CD4-positive, alpha-beta T cell treated with Interleukin-21 for 1 hour (primary cell): ENCODE measurements at places on chromosomes 5 and 9.

DNA sequence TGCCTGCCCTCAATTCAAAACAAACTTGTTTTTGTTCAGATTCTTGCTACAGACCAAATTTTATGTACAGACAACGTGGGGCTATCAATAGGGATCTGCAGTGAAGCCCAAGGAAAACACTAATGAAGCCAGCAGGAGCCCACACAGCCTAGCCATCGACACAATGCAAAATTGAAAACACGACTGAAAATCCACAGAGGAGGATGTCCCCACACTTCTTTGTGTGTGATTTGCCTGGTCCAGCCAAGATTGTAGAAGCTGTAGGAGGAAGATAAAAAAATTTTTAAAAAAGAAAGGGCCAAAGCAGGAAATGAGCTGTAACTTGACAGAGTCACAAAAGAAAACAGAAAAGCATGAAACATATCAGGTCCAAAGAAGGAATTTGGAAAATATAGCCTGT, 34.8 kb downstream of the HTR4 start:
- DNase-seq = no peak

GRCh38 chr5:57887851-57888621, 405.4 kb upstream of the ACTBL2 start:
- DNase-seq = no peak

DNA sequence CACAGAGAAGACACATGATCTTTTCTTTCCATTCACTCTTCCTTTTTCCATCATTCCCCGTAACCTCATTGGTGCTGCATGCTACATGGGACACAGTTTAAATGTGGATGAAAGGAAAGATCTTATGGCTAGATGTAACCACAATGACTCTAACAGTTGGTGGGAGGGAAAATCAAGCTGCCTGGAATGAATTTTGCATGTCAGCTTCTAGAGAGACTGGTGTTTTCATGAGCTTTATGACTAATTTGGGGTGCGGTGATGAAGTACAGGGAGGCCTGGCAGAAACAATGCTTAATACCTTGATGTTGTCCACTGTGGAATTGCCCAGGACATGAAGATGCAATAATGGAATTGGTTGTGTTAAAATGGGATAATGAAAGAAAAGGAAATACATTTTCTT, 55.9 kb upstream of the MYO10 start:
- no peak for DNase-seq

- no peak for DNase-seq
Observed at GRCh38 chr5:4804691-4805360, 335.3 kb upstream of the ADAMTS16 start.

DNA sequence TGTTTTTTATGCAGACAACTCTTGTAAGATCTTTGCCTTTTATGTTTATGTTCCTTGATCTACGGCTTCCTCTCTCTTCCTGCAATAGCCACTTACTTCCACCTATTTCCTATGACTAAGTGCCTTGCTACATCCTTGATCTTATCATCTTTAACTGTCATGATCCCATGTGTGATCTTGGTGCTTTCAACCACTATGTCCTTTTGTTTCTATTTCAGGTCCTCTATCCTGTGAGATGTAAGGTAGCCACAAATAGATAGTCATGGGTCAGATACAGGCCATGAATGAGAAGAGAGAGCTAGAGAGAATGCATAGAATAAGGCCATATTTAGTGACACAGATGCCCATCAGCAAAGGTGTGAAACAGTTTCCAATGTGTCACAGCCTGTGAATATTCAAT, 243.6 kb upstream of the HAPLN1 start:
- DNase-seq = no peak

DNA sequence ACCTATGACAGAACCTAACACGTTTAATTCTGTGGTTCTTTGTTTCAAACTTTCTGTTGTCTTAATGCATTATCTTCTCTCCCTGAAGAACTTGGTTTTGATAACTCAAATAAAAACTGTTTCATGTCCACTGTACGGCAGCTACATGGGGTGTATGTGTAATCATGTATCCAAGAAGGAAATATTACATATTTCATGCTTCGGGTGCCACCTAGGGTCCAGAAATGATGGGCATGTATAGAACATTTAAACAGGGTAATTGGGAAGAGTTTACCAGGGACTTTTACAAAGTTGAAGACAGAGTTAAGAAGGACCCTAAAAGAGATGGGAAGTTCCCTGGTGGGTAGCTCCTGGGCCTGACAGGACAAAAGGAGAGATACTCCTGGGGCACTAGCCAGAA, 291.3 kb downstream of the FBXL7 start:
- DNase-seq = no peak

DNA sequence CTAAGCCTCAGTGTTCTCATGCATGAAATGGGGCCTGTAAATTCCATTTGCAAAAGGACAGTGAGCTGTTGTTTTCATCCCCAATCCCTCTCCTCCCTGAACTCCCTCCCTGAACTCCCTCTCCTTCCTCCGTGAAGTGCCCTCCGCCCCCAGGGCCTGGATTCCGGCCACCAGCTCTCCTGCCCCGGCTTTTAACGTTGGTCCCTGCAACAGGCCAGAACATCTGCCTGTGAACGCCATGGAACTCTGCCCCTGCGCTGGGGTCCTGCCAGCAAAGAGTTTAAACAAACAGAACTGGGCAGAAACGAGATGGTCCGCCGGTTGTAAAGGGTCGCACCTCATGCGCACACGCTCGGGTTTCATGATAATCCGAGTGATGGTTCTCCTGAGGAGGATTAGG, 62.4 kb downstream of the SMIM23 start:
- no peak for DNase-seq

DNA sequence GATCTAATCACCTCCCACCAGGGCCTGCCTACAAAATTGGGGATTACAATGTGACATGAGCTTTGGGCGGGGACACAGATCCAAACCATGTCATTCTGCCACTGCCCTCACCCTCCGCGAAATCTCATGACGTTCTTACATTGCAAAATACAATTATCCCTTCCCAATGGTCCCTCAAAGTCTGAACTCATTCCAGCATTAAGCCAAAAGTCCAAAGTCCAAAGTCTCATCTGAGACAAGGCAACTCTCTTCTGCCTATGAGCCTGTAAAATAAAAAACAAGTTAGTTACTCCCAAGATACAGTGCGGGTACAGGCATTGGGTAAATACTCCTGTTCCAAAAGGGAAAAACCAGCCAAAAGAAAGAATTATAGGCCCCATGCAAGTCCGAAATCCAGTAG, 14.6 kb upstream of the PCDHAC2 start:
- DNase-seq = no peak

GRCh38 chr5:132008961-132009680, 2.3 kb downstream of the ACSL6 start:
- no peak for DNase-seq

- DNase-seq = no peak
Observed at GRCh38 chr9:101225271-101225670, 159.5 kb downstream of the BAAT start.

- no peak for DNase-seq
Observed at GRCh38 chr5:171513591-171513990, 94.1 kb downstream of the FGF18 start.

DNA sequence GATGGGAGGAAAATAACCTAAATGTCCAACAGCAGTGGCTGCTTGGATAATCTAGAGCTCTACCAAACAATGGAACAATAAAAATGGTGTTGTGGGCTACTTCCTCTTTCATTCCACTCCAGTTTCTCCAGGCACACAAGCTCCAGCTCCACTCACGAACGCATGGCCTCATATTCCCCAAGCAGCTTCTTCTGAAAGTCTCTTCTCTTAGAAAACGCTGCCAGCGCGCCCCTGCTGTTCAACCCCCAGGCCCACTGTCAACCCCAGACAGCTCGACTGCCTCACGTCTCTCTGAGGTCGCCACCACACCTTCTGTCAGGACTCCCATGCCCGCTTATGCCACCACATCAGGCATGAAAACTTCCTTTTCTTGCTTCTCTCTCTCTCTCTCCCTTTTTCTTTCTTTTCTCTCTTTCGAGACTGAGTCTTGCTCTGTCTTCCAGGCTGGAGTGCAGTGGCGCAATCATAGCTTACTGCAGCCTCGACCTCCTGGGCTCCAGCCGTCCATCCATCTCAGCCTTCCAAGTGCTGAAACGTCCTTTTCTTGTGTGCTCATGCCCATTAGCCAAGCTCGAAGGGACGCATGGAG, 16.2 kb downstream of the OR2V2 start:
- DNase-seq = no peak

GRCh38 chr9:109974918-109975276, 194.9 kb downstream of the PALM2AKAP2 start:
- DNase-seq = no peak

DNA sequence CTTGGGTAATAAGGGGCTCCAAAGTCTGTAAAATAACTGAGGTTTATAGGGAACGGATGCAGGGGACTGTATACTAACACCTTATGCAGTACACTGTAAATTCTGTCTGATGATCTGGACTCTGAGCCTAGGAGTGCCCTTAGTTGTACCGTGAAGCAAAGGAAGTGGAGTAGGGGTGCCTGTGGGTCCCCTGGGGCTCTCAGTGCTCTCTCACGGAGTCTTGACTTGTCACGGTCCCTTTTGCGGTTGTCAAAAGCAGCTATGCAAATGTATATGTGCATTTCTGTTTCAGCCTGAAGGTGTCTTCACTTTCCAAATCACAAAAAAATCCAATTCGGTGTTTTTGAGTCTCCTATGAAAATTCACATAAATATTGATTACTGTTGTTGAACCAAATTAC, 17.8 kb downstream of the DMRT1 start:
- no peak for DNase-seq

DNA sequence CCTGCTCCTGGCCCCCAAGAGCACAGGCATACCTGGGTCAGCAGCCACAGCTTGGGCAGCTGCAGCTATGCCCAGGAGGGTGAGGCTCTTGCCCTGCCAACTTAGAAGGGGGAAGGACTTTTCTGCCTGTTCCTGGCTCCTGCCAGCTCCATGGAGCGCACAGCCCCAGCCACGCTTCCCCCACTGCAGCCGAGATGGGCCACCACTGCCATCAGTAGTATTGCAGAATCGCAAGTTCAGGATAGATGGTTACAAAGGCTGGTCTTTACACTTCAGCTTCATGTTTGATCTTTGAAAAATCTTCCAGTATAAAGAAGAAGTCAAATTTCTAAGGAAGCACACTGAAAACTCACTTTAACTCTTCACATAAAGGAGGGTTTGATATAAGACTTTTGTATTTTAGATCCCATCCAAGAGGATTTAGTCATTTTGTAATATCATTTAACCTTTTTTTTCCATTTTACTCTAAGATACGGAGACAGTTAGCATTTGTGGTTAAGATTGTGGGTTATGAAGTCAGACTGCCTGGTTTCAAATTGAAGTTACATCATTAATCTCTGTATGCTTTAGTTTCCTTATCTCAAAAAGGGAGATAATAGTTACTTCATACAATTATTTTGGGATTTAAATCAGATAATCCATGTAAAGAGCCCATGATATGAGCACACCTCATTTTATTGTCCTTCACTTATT, 81.8 kb downstream of the NLN start:
- no peak for DNase-seq

- no peak for DNase-seq
Observed at GRCh38 chr5:171795381-171795780, 9.8 kb downstream of the SMIM23 start.

DNA sequence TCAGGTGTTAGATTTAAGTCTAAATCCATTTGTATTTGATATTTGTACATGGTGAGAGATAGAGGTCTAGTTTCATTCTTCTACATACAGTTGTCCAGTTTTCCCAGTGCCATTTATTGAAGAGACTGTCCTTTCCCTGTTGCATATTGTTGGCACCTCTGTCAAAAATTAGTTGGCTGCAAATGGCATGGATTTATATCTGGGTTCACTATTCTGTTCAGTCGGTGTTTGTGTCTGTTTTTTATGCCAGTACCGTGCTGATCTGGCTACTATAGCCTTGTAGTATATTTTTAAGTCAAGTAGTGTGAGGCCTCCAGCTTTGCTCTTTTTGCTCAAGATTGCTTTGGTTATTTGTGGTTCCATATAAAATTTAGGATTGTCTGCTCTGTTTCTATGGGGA, 176.2 kb upstream of the DMRT1 start:
- DNase-seq = no peak

- no peak for DNase-seq
Observed at GRCh38 chr5:19608444-19609002, 379.5 kb downstream of the CDH18 start.

DNA sequence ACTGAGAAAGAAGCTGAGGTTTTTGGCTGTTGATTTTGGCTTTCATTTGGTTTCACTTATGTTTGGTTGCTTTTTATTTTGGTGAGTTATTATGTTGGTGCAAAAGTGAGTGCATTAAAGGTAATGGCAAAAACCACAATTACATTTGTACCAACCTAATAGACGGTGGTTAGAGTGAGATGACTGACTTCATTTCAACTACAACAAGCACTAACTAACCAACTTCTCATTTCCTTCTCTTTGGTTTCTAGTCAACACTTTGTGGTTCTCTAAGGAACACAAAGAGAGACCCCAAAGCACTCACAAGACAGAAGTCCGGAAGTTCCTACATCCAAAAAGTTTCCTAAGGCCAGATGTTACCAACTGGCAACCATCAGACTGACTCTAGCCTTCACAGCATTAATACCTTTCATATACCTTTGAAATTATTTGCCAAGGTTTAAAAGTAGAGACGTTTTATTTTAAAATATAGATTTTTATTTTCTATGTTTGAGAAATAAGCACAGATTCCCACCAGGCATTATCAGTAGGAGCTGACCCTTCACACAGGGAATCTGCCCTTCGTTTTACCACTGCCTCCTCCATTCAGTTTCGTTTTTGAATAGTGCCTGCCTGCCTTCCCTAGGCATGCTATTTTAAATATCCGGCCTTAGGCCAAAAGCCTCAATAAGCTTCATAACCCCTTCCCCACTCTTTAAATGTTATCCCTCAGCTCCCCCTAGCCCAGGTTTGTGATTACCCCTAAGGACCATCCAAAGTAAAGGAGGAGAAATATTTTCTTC, 301.1 kb upstream of the PTGER4 start:
- peak; percentile 57 for DNase-seq

DNA sequence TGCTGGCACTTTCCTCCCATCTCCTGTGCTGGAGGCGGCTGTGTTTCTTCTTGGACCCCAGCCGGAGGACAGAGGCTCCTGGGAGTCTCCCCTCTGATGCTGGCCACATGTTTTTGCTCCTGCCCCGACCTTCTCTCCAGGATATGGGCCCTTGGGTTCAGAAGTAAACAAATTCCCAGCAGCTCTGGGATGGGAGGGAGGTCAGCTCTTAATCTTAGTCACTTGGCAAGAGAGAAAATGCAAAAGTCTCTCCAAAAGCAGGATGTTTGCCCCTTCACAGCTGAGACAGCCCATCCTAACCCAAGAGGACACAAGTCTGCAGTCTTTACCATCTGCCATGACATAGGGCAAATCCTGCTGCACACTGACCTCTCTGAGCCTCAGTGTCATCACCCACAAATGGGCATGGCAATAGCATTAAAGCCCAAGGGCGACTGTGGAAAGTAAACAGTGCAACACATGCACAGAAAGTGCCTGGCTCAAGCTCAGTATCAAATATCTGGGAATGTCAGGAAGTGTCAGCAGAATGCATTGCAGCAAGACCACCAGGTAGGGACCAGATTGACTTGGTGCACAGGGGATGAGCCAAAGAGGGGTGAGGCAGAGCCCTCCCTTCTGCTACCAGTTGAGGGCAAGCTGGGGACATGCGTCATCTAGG, 117.0 kb upstream of the CXCL14 start:
- no peak for DNase-seq

- no peak for DNase-seq
Observed at GRCh38 chr9:133456409-133456808, 3.4 kb upstream of the CACFD1 start.

GRCh38 chr5:134252671-134253070, 26.8 kb upstream of the PPP2CA start:
- DNase-seq = no peak

- no peak for DNase-seq
Observed at GRCh38 chr5:129593525-129593924, 133.4 kb downstream of the ADAMTS19 start.

- no peak for DNase-seq
Observed at GRCh38 chr5:57741336-57741735, 258.7 kb upstream of the ACTBL2 start.
